ENCODE measurements at places on chromosomes 6 and 20. TPM values are rescaled to one million over a fixed set of nuclear protein-coding genes. Genes with fewer than 3 reads are reported as not detected.
A peak's percentile ranks its signal among the peaks of the same experiment; 100 is the strongest.

Gene CLIC5
- 5.1 TPM for total RNA-seq

Gene GSTA2
- total RNA-seq, result not detected

Gene LTA
- not detected for total RNA-seq

Gene C20orf141
- total RNA-seq, result not detected

Gene WFDC10B
- not detected for total RNA-seq

Gene PNPLA1
- not detected for total RNA-seq

Gene FNDC11
- 0.34 TPM for total RNA-seq

Gene PEX7
- 11.7 TPM for total RNA-seq

Gene GNAS-AS1
- 1.2 TPM for total RNA-seq

- H3K27me3 ChIP-seq, result no peaks in the 10 kb centered on the region
- H3K4me1 ChIP-seq, result no peaks in the 10 kb centered on the region
- no peak overlapping the region for H3K4me3 ChIP-seq
- no peak for DNase-seq
- no peaks in the 10 kb centered on the region for H3K36me3 ChIP-seq
These were observed 9.5 kb downstream of the DAAM2 start for GRCh38 chr6:39801456-39802251.

- no peak overlapping the region for H3K4me3 ChIP-seq
- no peaks in the 10 kb centered on the region for H3K36me3 ChIP-seq
- no peak for DNase-seq
- no peaks in the 10 kb centered on the region for H3K4me1 ChIP-seq
- no peak overlapping the region for H3K27ac ChIP-seq
These were observed 85.1 kb downstream of the AGPAT4 start for GRCh38 chr6:161188547-161189465.

DNA sequence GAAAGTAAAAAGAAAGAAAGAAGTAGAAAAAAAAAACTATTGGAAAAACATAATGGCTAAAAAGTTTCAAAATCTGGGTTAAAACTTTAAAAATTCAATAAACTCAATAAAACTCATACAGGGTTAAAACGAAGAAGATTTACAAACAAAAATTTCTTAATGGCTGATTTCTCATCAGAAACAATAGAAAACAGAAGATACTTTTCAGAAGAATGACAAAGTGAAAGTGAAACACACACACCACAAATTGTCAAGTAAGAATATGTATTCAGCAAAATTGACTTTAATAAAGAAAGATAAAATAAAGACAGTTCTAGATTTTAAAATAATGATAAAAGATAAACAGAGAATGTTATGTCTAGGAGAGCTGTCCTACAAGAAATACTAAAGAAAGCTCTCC is 618.9 kb upstream of the GJE1 start:
- H3K4me3 ChIP-seq, result no peak overlapping the region
- no peaks in the 10 kb centered on the region for H3K27me3 ChIP-seq
- no peak overlapping the region for H3K27ac ChIP-seq

DNA sequence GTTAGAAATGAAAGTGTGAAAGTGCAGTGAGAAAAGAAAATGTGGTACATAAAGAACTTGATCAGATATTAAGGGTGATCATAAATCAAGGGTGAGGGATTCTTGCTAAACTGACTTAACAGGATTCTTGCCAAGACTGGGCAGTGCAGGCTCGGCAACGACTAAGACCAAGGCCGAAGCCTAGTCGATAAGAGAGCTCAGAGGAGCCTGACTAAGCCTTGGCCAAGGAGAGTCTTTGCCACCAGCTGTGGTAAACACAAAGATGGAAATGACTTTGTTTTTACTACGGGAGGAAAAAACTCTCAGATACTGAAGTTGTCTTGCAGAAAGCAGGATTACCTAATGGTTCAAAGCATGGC is 196.6 kb downstream of the LY86 start:
- H3K27me3 ChIP-seq, result no peaks in the 10 kb centered on the region
- no peaks in the 10 kb centered on the region for H3K4me1 ChIP-seq
- DNase-seq, result no peak
- H3K4me3 ChIP-seq, result no peak overlapping the region
- no peaks in the 10 kb centered on the region for H3K36me3 ChIP-seq

DNA sequence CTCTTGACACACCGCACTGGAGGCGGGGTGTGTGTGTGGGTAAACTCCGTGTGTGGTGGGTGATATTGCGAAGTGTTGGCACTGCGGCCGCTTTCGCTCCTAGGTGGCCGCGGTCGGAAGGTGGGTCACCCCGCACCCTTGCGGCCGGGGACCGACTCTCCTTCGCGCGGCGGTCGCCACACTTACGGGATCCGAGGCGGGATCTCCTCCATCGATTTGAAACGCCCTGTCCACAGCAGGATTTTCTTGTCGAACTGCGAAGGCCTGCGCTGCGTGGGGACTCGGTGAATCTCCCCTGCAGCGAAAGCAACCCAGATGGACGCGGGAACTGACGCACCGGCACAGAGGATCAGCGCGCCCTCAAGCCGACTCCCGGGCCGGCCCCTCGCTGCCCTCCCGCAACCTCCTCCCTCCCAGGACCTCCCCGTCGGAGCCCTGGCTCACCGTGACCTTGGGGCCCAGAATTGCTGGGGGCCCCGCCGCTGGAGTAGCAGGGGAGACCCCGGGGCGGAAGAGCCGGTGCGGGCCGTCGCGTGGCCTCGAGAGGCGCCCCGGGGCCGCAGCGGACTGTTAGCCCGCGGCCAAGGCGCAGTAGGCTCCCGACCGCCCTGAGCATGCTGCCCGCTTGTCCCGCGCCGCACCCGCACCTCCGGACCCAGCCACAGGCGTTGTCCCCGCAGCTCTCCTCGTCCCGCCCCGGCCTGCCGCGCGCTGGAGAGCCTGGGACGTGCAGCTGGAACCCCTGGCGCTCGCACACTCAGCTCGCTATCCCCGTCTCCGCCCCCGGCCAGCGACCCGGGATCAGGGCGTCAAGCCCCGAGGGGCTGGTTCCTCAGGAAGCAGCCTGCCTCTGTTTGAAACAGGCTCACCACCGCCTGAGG is at the start of gene FAM162B:
Gene FAM162B, minus strand, starts transcription at position 759 of the 881 bp plus-strand sequence. Its CDS starts 143 bp downstream, at position 616.
- peak; percentile 24 for DNase-seq
- peak within 1 kb of the TSS; percentile 39 for H3K4me3 ChIP-seq
- H3K36me3 ChIP-seq, result no peaks in the 10 kb centered on the region
- no peaks in the 10 kb centered on the region for H3K4me1 ChIP-seq

DNA sequence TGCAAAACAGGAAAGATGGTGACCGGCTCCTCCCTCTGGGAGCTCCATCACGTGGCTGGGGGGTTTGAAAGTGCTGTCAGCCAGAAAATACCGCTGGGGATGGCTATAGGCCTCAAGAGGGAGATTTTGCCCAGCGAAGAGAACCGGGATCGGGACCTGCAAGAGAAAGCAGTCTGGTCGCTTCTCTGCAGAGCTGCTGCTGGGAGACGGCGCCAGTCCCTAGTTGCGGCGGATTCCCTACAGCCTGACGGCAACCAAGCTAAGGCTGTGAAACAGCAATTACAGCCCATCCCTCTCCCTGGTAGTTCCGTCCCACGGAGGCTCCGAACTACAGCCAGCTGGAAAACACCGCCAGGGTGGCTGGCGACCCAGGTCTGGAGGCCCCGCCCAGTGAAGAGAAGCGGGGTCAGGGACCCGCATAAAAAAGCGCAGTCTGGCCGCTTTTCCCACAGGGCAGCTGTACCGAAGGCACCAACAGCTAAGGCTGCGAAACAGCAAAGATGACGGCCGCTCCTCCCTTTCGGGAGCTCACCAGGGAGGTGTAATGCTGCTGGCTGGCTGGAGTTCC is 238.1 kb upstream of the IRAK1BP1 start:
- no peak overlapping the region for H3K27ac ChIP-seq
- no peak for DNase-seq
- H3K27me3 ChIP-seq, result no peaks in the 10 kb centered on the region
- H3K4me1 ChIP-seq, result no peaks in the 10 kb centered on the region

- no peaks in the 10 kb centered on the region for H3K27me3 ChIP-seq
- no peak overlapping the region for H3K27ac ChIP-seq
- no peaks in the 10 kb centered on the region for H3K4me1 ChIP-seq
- H3K36me3 ChIP-seq, result no peaks in the 10 kb centered on the region
- H3K4me3 ChIP-seq, result no peak overlapping the region
These were observed 8.8 kb upstream of the FBXO30 start for GRCh38 chr6:145823328-145823944.

DNA sequence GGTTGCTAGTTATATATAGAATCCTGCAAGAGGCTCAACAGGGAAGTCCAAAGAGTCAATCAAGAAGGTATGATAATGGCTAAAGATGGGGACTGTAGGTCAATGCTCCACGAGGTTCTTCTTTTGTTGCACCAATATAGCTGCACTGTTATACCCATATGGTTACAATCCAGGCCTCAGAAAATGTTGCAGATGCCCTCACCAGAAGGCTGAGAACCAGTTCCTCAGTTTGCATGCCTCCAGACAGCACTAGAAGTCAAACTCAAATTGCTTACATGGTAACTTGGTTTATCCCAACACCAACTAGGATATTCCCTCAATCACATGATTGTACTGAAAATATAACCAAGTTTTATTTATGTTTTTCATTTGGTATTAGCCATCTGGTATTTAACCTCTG is 12.1 kb downstream of the EEF1A1 start:
- no peak overlapping the region for H3K4me3 ChIP-seq
- no peaks in the 10 kb centered on the region for H3K27me3 ChIP-seq
- no peaks in the 10 kb centered on the region for H3K36me3 ChIP-seq
- no peak overlapping the region for H3K27ac ChIP-seq
- no peak for DNase-seq
- H3K4me1 ChIP-seq, result no peaks in the 10 kb centered on the region

- no peak overlapping the region for H3K27ac ChIP-seq
- no peaks in the 10 kb centered on the region for H3K4me1 ChIP-seq
These were observed 56.4 kb upstream of the F13A1 start for GRCh38 chr6:6376845-6377244.

DNA sequence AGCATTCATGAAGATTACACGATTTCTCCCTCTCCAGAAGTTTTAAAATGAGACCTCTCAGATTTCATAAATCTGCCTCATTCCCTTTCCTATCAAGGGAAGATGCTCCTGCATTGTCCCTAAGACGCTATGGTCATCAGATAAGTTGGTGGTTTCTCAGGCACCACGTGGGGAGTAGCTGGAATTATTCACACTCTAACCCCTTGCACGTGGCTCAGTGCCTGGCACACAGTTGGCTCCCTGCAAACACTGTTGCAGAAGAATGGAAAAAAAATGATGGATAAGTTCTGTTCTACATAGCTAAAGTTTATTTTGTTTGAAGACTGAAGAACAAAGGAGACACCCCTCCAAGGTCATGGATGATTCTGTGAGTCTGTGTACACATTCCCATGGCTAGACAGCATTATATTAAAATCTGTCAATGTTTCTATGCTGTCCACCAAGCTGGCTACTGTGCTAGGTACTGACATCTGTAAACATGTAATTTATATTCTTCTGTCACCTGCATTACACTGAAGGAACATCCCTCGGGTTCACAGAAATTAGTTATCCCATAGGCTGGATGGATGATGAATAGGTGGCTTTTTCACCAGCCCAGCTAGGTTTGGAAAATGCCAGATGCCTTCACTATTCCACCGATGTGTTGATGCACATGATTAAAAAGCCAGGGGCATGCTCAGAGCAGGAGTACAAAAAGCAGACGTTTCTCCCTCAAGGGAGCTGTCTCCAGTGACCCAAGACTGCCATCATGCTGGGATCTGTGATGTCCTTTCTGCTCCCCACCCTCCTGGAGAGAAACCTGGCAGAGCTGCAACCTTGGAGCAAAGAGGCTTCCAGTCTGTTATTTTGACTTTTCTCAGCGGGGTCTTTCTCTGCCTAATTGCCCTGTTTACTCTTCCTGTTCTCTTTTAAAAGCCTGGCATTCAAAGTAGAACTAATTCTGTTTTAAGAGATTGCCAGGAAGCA is 610.5 kb downstream of the UTRN start:
- H3K4me1 ChIP-seq, result no peaks in the 10 kb centered on the region
- H3K27me3 ChIP-seq, result no peaks in the 10 kb centered on the region
- no peak overlapping the region for H3K27ac ChIP-seq
- DNase-seq, result no peak
- no peaks in the 10 kb centered on the region for H3K36me3 ChIP-seq

GRCh38 chr20:32431457-32431856 is 73.3 kb downstream of the ASXL1 start:
- no peaks in the 10 kb centered on the region for H3K4me1 ChIP-seq
- H3K27ac ChIP-seq, result no peak overlapping the region
- H3K4me3 ChIP-seq, result no peak overlapping the region
- no peaks in the 10 kb centered on the region for H3K36me3 ChIP-seq
- DNase-seq, result no peak

DNA sequence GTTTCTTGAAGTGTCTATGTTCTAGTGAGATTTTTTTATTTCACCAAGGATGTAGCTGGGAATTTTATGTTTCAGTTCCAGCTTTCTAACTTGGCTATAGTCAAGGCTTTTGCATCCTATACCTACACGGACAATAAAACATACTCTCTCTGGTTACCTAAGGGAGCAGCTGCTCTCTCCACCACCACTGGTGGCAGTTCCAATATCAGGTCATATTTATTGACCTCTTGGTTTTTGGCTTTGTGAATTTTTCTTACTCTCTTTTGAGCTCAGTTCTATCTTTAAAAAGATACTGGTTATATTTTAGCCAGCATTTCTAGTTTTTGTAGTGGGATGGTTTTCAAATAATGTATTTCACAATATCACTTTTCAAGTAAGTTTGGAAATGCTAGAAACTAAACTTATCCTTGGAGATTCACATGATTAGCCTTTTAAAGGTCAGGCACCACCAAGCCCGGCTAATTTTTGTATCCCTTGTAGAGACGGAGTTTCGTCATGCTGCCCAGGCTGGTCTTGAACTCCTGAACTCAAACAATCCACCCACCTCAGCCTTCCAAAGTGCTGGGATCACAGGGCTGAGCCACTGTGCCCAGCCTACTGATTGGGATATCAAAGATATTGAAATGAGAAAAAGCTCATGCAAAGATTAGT is 34.7 kb upstream of the HAO1 start:
- no peak overlapping the region for H3K4me3 ChIP-seq
- no peaks in the 10 kb centered on the region for H3K27me3 ChIP-seq
- no peaks in the 10 kb centered on the region for H3K36me3 ChIP-seq
- no peak for DNase-seq

DNA sequence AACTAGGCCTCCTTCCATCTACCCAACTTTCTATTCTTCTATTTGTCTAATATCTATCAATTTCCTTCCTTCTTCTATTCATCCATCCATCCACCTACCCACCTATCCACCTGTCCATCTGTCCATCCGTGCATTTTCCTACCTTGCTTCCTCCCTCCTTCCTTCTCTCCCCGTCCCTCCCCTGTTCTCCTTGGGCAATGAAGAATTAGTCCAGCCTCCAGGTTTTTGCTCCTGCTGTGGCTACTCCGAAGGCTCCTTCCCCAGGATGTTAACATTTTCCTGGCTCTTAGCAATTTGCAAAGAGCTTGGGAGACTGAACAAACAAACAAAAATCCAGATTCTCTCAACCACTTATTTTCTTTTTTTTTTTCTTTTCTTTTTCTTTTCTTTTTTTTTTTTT is 81.6 kb downstream of the KCNB1 start:
- H3K4me1 ChIP-seq, result peaks cover 12% of the 10 kb centered on the region
- H3K27me3 ChIP-seq, result no peaks in the 10 kb centered on the region
- peak overlapping the region; percentile 94 for H3K27ac ChIP-seq
- peak; percentile 59 for DNase-seq

GRCh38 chr6:72716916-72717315 is 95.1 kb downstream of the KCNQ5 start:
- H3K4me3 ChIP-seq, result no peak overlapping the region
- H3K27ac ChIP-seq, result no peak overlapping the region
- no peaks in the 10 kb centered on the region for H3K4me1 ChIP-seq
- no peak for DNase-seq
